Activated naive CD4-positive, alpha-beta T cell treated with anti-CD3 and anti-CD28 coated beads, Interleukin-2, amount 50 U/mL, for 72 hours (primary cell): ENCODE measurements at places on chromosomes 1 and 21. TPM values are rescaled to one million over a fixed set of nuclear protein-coding genes. Genes with fewer than 3 reads are reported as not detected.

Gene SYT14
- total RNA-seq: not detected

Gene SLC30A2
- total RNA-seq: not detected

Gene EXO1
- total RNA-seq: 69.1 TPM

DNA sequence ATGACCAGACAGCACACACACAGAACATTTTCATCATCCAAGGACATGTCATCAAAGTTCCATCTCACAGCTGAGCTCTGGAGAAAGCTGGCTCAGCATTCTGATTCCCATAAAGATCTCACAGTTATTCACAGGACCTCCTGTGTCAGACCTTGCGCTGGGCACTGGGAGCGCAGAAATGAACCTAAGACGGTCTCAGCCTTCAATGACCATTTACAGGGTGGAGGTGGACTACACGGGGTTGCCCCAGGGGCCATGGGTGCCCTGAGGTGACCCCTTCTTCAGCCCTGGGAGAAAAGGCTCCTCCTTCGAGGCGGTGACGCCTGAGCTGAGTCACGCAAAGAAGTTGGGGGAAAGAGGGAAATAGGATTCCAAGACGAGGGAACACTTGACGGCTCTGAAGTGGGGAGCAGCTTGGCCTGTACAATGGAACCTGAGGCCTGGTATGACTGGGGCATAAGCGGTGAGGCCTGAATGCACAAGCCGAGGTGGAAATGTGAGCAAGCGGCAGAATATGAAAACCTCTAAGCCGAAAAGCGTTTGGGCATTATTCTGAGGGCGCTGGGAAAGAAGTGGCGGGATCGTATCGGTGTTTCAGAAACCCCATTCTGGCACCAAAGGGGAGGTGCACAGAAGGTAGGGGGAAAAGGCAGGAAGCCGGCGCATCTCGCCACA is 797 bp downstream of the CC2D1B start:
- DNase-seq: peak; percentile 68

- no peak for DNase-seq
Measured at GRCh38 chr21:34724131-34724856, 55.5 kb downstream of the CLIC6 start.

GRCh38 chr1:17141441-17142197 is 22.4 kb upstream of the PADI2 start:
- DNase-seq: no peak

Gene RCSD1
- 28.2 TPM for total RNA-seq

- DNase-seq: no peak
Measured at GRCh38 chr1:74824497-74825107, 91.7 kb downstream of the TYW3 start.

Gene MIXL1
- 0.27 TPM for total RNA-seq

Gene GNL2
- total RNA-seq: 75.7 TPM

DNA sequence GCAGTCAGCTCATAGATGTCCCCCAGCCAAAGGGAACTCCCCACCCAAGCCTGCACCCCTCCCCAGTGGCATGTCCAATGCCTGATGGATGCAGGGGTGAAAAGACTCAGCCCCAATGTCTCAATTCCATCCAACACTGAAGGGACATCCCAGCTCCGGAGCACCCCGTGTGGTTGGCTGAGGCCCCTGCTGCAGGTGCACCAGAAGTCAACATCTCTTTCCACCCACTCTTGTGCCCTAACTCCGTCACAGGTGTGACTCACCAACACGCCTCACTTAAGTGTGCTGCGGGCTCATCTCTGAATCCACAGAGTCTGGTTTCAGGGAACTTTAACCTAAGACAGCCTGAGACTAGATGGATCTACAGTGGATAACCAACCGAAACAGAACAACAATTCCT is 40.9 kb upstream of the ZBTB18 start:
- DNase-seq: peak; percentile 16

DNA sequence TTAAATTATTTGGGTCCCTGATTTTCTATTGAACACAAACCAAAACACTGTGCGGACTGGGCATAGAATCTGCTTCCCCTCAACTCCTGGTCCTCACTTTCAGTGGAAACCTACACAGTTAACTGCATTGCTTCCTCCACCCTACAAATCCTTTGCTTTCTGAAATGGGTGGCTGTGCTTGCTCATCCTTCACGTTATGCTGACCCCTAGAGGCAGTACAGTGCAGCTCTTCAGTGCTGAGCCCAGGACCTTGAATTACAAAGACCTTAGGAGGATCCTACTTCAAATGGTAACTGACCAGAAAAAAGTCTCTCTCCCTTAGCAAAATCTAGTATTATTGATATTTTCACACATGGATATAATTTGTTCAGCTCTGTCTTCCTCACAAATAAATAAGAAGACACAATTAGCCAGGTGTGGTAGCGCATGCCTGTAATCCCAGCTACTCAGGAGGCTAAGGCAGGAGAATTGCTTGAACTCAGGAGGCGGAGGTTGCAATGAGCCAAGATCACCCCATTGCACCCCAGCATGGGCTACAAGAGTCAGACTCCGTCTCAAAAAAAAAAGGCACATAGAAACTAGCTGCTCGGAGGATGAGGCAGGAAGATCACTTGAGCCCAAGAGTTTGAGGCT is 63.4 kb upstream of the L1TD1 start:
- no peak for DNase-seq

DNA sequence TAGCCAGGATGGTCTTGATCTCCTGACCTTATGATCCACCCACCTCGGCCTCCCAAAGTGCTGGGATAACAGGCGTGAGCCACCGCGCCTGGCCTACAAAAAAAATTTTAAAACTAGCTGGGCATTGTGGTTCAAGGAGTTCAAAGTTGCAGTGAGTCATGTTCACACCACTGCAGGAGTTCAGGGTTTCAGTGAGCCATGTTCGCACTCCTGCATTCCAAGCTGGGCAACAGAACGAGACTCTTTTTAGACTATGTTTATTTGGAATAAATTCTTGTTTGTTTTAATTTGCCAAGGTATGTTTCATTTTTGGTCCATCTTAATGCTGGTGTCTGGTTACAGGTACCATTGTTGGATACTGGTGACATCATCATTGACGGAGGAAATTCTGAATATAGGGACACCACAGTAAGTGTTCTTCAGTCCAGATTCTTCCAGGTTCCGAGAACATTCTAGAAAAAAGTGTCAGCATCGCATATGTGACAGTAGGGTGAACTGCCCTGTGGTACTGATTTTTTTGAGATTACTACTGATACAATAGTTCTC is 3.9 kb downstream of the PGD start:
- DNase-seq: no peak

GRCh38 chr21:29808153-29808552 is 131.6 kb downstream of the GRIK1 start:
- no peak for DNase-seq
